ENCODE measurements at places on chromosomes 7 and 10.

GRCh38 chr7:41193738-41194282 lies 509.1 kb downstream of the INHBA start:
- peak; percentile 21 for DNase-seq

- no peak for DNase-seq
Observed at GRCh38 chr7:85125176-85125575, 61.7 kb downstream of the SEMA3D start.

DNA sequence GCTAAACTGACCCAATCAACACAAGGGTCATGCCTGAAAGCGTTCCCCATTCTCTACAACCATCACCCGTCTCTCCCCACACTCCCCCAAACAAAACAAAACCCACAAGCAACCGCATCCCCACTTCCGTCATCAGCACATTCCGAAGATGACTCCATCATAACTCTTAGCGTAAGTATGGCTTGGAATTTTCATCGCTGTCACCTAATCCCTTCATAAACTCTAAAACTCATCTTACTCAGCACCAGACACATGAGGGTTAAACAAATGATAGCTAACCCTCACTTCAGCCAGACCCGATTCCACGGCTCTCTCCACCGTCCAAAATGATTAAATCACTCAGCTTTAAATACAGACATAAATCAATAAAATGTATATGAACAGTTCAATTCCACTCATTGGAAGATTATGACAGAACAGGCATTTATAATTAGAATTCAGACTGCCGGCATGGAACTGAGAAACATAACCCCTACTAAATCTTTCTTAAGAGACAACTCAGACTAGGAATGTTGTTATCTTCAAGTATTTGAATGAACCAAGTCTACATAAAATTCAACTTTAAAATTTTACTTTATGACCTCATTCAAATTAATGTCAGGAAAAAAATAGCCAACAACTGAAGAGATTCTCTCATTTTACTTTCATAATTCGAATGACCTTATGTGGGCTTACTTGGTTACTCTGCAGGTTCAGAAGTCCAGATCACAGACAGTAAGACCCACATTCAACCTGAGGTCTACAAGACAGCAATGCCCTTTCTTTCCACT lies 215.9 kb downstream of the PARD3 start:
- no peak for DNase-seq

- DNase-seq, result no peak
Observed at GRCh38 chr7:128757203-128757602, 18.0 kb downstream of the CALU start.

DNA sequence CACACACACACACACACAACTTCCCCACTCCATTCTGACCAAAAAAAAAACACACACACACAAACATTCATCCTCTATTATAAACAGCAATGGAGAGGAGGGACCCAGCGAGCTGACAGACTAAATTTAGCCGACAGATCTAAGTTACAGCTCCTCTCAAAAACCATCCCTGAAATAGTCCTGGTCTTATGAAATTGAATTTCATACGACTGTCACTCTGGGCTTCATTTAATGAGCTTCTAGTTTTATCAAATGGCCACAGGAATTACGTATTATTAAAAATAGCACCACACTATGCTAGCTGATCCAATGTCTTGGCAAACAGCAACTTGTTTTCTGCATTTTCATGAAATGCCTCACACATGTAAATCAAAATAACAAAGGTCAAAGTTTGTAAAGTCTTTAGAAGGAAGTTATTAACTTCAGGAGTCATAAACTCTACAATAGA lies 131.3 kb upstream of the ASAH2 start:
- no peak for DNase-seq

DNA sequence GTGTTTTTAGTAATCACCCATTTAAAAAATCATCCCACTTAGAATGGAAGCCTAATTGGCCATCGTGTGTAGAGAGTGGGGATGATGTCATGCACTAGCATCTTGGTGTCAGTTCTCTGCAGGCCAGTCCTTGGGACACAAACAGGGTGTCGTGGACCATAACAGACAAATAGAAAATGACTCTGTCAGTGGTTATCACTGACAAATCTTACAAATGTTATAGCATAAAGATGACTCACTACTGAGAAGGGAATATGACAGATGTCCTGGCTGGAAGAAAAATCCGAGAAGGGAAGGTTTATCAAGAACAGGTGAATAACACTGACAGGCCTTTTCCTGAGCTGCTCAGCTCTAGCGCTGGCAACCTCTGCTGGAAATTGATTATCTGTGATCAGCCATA lies 10.6 kb downstream of the CABCOCO1 start:
- no peak for DNase-seq

DNA sequence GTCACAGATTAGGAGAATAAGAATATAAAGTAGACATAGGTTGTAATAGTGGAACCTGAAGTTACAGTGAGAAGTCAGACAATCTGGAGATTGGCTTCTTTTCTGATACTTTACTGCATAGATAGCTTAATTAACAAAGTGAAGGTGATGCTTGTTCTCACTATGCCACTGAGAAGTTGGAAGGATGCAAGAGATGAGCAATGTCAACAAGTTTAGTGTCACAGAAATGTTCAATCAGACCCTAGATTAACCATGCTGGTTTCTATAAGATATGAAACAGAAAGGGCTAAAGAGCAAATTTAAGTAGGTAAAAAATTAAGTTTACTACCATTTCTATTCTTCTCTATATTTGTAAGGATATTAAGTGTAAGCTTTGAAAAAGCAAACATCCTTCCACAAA lies 838.6 kb upstream of the SORCS1 start:
- no peak for DNase-seq

GRCh38 chr10:70656489-70656888 lies 15.8 kb upstream of the ADAMTS14 start:
- DNase-seq, result no peak

DNA sequence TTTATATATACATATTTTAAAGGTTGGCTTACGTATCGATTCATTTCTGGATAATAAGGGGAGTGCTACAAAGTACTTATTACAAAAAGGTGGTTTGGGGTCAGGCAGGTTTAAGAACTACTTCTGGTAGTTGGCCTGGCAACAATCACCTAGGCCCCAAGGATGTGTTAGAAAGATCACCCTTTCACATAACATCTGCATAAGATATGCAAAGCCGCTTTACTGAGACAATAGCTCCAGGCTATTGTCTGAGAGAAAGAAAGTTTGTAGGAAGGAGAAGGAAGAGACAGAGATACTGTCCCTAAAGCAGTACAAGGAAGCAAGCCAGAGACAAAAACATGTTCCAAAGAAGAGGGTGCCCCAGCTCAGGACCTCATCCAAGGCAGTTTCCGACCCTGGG lies 6.2 kb downstream of the PAXIP1 start:
- no peak for DNase-seq

DNA sequence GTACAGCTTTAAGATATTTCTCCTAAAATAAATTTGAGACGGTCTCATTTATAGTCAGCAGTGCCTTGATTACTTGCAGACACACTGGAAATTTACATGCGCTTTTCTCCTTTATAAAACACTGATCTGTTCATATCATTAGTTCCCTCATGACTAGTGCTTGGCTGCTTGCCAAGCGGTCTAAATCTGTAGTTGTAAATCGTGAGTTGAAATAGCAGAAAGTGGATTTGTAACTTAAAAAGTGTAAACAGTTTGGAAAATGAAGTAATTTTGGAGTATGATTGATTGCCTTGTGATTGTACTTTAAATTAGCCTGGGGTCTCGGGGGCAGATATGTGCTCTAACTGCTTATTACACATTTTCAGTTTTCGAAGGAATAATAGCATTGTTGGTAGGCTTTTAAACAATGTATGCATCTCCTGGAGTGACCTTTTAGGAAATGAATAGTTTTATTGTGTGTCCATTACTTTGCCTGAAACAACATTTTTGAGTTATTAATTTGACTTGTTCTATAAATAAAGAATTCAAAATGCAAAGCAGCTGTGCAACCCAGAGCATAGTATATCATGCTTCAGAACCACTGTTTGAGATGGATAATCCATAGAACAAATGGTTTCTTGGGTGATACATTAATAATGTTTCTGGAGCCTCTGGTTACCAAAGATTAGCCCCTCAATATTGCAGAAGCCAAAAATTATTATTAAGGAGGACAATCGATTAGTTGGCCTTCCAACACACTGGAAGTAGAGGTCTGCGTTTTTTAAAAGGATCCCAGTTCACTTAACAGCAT lies 73.3 kb downstream of the ARID5B start:
- DNase-seq, result peak; percentile 94

GRCh38 chr10:24465124-24465874 lies 256.4 kb downstream of the KIAA1217 start:
- no peak for DNase-seq

GRCh38 chr10:12978891-12979290 lies 22.6 kb downstream of the CCDC3 start:
- DNase-seq, result no peak

GRCh38 chr10:65501259-65501658 lies 1424.6 kb upstream of the LRRTM3 start:
- DNase-seq, result no peak

DNA sequence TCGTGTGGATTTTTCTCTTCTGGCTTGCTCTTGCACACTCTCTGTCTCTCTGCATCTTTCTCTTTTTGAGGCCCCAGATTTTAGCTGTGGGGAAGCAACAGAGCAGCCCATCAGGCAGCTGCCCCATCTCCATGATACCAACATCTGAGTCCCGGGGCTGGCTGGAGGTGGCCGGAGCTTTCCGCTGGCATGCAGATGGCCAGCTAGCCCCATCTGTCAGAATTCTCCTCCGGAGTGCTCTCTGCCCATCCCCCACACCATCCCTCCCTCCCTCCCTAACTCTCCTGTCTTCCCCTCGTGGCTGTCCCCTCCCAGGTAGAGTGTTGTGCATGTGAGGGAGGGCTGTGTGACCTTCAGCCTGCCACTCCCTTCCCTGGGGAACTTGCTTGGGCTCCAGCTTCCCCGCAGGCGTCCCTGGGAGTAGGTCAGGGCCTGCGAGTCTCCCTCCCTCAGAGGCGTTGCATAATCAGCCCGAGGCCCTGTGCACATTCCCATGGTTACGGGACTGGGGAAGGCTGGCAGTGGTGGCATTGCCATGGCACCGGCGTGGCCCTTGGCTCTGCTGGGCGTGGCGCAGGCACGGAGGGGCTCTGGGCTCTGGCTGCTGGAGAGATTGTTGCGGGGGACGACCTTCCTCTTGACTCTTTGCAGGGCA lies 24.7 kb downstream of the GHRHR start:
- DNase-seq, result peak; percentile 29

- no peak for DNase-seq
Observed at GRCh38 chr10:24039315-24039714, 169.6 kb upstream of the KIAA1217 start.

- DNase-seq, result no peak
Observed at GRCh38 chr10:35334297-35334696, 2.0 kb upstream of the CCNY start.

GRCh38 chr7:124945680-124946079 lies 16.1 kb upstream of the POT1 start:
- DNase-seq, result no peak

- no peak for DNase-seq
Observed at GRCh38 chr10:61455656-61456055, 2.5 kb upstream of the TMEM26 start.

DNA sequence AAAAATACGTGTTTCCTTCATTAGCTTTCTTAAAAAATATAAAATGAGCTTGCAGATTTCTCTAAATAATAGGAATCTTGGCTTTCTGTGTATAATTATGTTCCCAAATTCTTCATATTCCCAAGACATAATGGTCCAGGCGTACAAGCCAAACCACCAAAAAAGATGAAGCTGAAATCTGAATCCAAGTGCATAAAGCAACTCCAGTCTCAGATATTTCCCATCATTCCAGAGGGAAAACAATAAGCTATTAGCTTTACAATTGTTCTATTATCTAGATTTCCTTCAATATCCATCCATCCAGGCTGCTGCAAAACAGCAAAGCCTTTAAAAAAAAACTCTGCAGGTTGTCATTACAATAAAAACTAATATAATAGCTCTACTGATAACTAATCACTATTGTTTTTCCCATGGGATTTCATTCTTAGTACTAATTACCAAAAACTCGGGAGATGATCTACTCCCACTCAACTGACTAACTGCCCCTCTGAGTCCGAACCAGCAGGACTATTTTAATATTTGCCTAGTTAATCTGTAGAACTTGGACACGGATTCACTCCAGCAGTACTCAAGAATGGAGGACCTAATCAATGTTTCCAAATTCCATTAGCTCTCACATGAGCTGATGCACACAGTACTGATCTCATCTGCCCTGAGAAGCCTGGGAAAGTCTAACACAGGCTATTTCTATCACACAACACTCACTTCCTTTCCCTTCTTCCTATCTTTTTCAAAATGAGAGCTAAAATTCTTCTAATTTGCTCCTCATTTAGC lies 108.9 kb upstream of the ASAH2 start:
- DNase-seq, result peak; percentile 81

GRCh38 chr10:132948351-132948750 lies 6.0 kb upstream of the CFAP46 start:
- DNase-seq, result no peak

GRCh38 chr7:149286811-149287400 lies 24.9 kb downstream of the ZNF783 start:
- no peak for DNase-seq

GRCh38 chr10:34862892-34863291 lies 47.8 kb upstream of the PARD3 start:
- no peak for DNase-seq

DNA sequence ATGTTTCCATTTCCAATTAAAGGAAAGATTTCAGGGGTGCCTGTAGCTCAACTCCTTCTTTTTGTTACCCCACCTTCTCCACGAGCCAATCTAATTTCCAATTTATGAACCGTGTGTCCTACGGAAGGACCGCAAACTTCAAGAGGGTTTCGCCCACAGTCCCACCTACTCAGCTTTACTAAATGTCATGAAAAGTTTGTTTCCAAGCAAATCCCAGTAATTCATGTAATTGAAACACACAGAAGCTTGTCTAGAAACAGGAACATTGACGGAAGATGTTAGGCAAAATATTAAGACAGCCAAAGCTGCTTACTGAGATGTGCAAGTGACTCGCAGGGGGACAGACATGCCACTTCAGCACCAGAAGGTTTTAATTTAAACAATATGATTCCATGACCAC lies 32.9 kb upstream of the LYZL1 start:
- no peak for DNase-seq

DNA sequence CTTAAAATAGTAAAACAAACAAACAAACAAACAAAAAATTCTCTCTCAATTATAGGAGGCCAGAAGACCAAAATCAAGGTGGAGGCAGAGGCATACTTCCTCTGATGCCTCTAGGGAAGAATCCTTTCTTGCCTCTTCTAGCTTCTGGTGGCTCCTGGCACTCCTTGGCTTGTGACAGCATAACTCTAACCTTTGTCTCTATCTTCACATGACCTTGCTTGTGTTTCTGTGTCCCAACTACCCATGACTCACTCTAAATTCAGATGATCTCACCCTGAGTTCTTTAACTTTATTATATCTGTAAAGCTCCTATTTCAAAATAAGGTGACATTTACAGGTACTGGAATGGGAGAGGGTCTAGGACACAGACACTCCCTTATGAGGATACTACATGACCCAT lies 88.3 kb upstream of the ANTXRL start:
- no peak for DNase-seq

- DNase-seq, result no peak
Observed at GRCh38 chr7:46622251-46622650, 701.2 kb upstream of the IGFBP3 start.

GRCh38 chr7:42274053-42274452 lies 37.0 kb upstream of the GLI3 start:
- no peak for DNase-seq

Measured in pons (tissue), 1 donor.